NCI-H1417 (cell line): ENCODE measurements at places on chromosomes 5 and 9.

- no peak for DNase-seq
Observed at GRCh38 chr5:126363658-126364057, 59.6 kb upstream of the GRAMD2B start.

- DNase-seq: no peak
Observed at GRCh38 chr5:194102-194501, 2.8 kb downstream of the LRRC14B start.

DNA sequence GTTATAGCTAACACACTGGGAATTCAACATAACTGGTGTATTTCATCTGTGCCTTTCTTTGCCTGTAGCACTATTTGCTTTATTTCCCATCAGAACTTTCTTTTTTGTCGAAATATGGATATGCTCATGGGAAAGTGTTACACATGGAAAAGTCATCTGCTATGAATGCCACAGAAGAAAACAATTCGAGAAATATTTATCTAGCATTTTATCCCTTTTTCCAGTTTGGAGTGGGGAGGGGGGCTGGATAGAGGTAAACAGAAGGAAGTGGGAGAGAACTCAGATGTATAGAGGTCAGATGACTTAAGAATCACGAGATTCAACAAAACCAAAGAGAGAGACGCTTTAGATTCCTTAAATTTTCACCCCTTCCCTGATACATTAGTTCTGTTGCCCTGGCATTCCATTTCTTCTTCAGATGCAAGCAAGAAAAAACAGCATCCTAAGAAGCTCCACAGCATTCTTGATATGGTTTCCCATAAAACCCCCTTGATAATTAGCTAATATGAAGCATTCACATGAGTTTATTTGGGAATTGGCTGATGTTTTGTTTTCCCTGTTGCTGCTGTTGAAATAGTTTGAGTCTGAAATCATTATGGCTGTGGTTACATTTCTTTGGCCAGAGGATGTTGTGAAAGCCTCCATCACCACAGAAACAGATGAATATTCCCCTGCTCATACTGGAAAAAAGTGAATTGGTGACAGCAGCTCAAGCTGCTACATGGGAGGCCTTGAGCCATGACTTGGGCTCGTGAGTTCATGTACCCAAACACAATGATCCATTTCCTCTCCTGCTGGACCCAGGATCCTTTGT lies 335.8 kb upstream of the DAB2 start:
- no peak for DNase-seq

DNA sequence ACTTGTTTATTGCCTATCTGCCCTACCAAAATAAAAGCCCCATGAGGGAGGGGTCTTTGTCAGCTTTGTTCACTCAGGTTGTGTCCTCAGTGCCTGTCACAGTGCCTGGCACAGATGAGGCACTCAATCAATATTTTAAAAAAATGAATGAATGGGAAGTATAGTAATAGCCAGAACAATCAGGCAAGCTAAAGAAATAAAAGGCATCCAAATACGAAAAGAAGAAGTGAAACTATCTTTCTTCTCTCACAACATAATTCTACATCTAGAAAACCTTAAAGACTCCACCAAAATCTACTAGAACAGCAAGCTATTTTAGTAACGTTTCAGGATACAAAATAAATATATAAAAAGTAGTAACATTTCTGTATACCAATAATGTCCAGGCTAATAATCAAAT lies 37.8 kb upstream of the C5orf63 start:
- DNase-seq: no peak

- DNase-seq: no peak
Observed at GRCh38 chr9:34498553-34498952, 24.2 kb downstream of the ENHO start.

DNA sequence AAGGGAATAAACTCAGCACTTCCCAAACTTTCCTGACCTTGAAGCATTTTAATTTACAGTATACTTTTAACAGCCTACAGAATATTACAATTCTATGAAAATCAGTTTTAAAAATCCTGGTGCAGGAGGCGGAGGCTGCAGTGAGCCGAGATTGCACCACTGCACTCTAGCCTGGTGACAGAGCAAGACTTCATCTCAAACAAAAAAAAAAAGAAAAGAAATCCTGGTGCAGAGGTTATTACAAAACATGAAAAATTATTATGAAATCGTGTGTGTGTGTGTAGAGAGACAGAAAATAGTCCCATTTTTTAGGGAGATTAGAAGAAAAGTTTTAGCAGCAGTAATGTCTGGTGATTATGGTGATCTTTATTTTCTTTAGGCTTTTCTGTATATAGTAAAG lies 26.9 kb downstream of the GOLPH3 start:
- no peak for DNase-seq

DNA sequence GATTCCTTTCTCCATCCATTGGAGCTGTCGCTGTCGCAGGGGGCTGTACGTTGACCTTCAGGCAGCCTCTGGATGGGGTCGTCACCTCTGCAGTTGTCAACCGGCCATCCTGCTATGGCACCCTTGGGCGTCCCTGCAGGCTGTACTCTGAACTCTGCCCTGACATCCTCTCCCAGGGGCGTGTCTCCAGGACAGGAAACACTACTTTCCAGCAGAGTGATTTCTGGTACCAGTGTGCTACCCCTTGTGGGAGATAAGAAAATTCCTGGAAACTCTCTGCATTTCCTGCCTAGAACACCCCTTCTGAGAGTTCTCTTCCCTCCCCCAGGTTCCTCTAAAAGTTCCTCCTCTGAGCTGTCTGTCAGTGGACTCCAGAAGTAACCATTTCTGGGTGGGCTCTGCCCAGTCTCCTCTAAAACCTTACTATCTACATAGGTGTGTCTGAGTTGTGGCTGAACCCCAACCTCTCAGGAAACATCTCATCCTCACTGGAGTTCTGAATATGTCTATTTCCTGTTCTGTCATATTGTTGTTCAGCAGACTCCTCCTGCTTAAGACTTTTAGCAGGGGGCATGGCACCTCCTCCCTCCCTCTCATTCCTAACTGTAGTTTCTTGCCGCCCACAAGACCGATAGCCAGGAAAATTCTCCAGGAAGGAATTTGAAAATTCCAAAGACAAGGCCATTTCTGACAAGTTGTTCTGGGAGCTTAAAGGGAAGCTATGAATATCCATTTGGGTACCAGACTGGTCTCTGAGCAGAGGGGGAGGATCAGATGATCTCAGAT lies 145.3 kb upstream of the RASEF start:
- DNase-seq: no peak

GRCh38 chr5:24363789-24364481 lies 280.8 kb downstream of the CDH10 start:
- no peak for DNase-seq

DNA sequence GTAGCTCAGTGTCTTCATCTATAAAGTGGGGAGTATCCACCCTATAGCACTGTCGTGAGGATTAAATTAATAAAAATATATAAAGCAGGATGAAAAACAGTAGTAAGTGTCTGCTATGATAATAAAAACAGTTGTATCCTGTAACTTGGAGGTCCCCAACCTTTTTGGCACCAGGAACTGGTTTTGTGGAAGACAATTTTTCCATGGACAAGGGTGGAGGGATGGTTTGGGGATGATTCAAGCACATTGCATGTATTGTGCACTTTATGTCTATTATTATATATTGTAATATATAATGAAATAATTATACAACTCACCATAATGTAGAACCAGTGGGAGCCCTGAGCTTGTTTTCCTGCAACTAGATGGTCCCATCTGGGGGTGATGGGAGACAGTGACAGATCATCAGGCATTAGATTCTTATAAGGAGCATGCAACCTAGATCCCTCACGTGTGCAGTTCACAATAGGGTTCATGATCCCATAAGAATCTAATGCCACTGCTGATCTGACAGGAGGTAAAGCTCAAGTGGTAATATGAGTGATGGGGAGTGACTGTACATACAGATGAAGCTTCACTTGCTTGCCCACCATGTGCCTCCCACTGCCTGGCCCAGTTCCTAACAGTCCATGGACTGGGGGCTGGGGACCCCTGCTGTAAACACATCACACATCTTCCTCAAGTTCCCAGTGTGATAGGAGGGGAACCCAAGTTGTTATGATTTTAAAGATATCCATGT lies 177.4 kb upstream of the DAPK1 start:
- no peak for DNase-seq

DNA sequence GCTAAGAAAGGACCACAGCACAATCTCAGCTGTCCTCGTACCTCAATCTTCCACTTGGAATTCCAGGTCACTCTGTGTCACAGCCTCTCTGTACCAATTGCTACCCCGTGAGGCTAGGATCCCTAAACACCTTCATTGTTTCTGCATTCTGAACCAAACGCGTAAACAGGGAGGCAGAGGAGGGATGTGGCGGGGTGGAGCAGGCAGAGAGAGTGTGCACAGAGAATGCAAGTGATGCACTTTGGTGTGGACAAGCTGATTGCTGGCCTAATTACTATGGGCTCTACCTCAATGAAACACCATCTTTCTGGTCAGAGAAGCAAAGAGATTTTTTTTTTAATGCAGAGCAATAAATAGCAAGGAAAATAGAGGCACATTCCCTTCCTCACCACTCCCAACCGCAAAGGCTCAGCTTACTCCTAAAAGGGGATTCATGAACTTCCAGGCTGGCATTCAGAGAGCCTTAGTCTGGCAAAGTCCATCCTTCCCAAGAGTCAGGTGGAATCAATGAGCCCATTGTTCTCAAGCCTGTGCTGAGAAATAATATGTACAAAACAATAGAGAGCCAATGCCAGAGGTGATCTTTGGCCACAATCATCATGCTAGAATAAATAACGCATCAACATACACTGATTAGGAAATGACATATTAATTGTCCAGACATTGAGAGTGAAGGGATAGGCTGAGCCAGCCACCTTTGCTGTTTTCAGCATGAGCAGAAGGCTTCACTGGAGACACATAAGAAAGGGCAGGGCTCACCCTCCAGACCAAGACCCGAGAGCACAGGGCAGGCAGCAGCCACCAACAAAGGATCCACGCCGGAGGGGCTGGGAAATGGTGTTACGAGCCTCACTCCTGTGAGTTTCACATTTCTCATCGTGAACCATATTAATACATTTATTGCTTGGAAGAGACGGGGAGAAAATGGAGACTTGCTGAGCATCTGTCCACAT lies 278.8 kb downstream of the ENC1 start:
- DNase-seq: no peak

DNA sequence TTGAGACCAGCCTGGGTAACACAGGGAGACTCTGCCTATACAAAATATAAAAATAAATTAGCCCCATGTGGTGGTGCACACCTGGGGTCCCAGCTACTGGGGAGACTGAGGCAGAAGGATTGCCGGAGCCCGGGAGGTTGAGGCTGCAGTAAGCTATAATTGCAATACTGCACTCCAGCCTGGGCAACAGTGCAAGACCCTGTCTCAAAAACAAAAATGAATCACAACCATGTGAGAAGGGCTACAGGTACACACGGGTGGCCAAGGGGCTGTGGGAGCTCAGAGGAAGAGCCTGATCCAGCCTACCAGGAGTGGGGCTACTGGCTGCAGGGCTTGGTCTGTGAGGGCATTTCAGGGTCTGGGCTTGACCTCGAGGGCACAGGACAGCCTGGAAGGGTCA lies 55.2 kb upstream of the STXBP1 start:
- DNase-seq: no peak

GRCh38 chr5:122112063-122112462 lies 17.3 kb upstream of the ZNF474 start:
- DNase-seq: no peak

- peak; percentile 12 for DNase-seq
Observed at GRCh38 chr5:103894882-103895281, 332.3 kb upstream of the NUDT12 start.

- DNase-seq: no peak
Observed at GRCh38 chr5:74556006-74556405, 84.5 kb downstream of the ENC1 start.

GRCh38 chr9:36759141-36759540 lies 186.4 kb downstream of the MELK start:
- DNase-seq: no peak

DNA sequence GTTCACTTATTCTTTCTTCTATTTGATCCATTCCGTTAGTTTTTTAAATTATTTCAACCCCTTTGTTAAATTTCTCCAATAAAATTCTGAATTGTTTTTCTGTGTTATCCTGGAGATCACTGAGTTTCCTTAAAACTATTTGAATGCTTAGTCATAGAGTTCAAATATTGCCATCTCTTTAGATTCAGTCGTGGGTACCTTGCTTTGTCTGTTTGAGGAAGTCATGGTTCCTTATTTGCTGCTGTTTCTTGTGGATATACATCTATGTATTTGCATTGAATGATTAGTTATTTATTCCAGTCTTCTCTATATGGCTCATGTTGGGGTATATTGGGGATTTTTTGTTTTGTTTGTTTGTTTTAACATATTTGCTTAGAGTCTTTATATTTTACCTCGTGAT lies 80.6 kb downstream of the HINT1 start:
- no peak for DNase-seq

GRCh38 chr5:61141801-61142200 lies 20.5 kb downstream of the SMIM15 start:
- DNase-seq: no peak

DNA sequence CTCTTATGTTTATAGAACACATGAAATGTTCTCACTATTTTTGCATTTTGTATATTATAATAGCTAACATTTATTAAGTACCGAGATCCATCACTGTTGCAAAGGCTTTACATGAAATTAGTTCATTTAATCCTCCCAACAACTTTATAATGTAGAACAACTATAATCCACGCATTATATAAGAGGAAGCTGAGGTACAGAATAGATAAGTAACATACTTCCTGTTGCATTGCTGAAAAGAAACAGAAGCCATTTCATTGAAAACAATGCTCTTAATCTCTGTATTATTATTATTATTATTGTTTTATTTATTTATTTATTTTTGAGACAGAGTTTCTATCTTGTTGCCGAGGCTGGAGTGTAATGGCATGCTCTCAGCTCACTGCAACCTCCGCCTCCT lies 7.9 kb upstream of the INSYN2B start:
- no peak for DNase-seq

DNA sequence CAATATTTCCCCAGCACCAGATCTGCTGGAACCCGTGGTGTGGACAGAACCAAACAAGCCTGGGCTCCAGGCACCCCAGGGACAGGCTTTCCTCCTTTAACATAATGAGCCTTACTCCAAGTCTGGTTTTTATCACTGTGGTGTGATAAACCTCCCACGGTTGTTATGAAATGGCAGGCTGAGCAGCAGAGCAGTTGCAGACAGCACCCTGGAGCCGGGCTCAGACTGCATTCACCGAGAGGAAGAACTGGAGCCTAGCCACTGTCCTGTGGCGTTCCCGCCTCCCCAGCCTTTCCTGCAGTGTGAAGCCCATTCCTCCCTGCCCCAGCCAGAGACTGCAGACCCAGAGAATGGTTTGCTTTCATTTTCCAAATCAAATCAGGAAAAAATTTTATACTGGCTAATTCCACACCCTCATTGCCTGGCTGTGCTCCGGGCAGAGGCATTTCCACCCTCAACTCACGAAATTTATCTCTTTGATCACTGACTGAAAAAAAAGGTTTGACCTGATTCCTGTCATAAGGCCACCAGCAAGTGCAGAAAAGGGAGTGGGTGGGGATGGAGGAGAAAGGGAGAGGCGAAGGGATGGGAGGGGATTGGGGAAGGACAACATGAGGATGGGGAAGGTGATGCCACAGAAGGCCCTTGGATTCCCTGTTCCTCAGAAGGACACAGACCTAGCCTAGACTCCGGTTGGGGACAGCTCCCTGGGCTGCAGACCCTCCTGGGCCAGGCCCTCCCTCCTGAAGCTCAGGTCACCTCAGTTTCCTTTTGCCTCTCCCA lies 18.9 kb downstream of the IPPK start:
- no peak for DNase-seq

GRCh38 chr5:131751506-131751905 lies 45.3 kb downstream of the FNIP1 start:
- DNase-seq: no peak
